Activated CD4-positive, alpha-beta T cell treated with anti-CD3 and anti-CD28 coated beads for 4 hours (primary cell): ENCODE measurements at places on chromosomes 7 and 10.

GRCh38 chr10:60778971-60779796, 906 bp downstream of the CDK1 start:
- DNase-seq, result no peak

DNA sequence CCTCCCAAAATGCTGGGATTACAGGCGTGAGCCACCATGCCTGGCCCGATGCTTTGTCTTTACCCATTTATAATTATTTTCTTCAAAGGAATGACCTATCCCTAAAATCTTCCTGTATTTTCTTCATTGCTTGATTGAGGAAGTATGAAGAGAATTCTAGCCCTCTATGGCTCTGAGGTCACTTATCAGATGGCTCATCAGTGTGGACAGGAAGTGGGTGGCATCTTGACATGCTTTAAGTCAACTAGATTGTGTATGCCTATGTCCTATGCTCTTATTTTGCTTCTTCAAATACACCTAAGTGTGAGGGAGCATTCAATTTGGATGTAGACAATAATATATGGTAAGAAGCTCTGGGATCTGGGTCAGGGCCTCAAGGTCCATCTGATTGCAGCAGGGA, 1020.5 kb downstream of the LRMDA start:
- no peak for DNase-seq

GRCh38 chr10:3750854-3751253, 34.2 kb downstream of the KLF6 start:
- DNase-seq, result no peak

GRCh38 chr7:28984631-28985030, 26.5 kb upstream of the TRIL start:
- DNase-seq, result no peak
